ENCODE measurements at places on chromosomes 6 and 20.

DNA sequence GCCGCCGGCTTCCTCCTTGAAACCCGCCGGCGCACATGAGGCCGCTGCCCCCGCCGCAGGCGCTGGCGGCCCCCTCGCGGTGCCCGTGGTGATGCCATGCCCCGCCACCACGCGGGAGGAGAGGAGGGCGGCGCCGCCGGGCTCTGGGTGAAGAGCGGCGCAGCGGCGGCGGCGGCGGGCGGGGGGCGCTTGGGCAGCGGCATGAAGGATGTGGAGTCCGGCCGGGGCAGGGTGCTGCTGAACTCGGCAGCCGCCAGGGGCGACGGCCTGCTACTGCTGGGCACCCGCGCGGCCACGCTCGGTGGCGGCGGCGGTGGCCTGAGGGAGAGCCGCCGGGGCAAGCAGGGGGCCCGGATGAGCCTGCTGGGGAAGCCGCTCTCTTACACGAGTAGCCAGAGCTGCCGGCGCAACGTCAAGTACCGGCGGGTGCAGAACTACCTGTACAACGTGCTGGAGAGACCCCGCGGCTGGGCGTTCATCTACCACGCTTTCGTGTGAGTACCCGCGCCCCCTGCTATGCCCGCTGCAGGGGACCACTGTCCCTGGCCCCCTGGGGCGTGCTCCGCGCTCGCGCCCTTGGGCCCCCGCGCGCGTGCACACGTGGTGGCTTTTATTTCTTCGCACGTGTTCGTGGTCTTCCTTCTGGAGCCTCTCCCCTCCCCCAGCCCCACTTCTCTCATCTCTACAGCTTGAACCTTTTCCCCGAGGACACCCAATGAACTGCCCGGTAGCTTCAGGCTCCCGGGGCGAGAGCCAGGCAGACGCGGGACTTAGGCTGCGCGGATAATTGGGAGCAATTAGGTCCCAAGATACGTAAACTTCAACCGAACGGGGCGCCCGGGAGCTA lies 453 bp downstream of the KCNQ5 start:
- peak; percentile 78 for DNase-seq

GRCh38 chr6:6919173-6919572 lies 188.6 kb upstream of the RREB1 start:
- no peak for DNase-seq

GRCh38 chr6:32819729-32820128 lies 2.9 kb upstream of the HLA-DOB start:
- DNase-seq = peak; percentile 94

- no peak for DNase-seq
Measured at GRCh38 chr20:475463-476357, 13.4 kb upstream of the TBC1D20 start.

DNA sequence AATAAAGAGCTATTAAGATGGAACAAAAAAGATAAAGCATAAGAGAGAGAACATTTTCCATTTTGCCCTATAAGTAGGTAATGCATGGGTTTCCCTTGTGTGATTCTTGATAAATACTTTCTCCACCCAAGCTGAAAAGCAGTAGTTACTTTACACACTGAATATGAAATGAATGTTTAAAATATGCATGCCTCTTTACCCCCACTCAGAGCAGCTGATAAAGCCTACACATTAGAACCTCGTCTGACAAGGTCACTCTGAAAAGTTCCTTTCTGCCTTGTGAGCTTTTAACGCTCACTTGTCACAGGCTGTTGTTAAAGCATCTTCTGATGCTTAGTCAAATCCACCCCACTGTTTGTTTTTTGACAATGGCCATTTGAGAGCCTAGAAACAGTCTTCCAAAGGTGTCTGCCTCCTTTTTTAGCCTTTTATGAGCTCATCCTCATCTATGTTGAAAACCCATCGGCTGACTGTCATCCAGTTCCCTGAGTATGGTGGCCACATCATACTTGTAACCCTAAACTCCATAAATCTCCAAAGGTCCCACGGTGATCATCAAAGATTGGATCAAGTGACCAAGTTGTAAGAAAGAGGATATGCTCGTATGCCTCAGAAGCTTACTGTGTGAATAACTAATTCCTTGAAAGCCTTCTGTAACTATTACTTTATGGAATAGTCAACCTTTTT lies 102.8 kb downstream of the ATXN1 start:
- peak; percentile 22 for DNase-seq

DNA sequence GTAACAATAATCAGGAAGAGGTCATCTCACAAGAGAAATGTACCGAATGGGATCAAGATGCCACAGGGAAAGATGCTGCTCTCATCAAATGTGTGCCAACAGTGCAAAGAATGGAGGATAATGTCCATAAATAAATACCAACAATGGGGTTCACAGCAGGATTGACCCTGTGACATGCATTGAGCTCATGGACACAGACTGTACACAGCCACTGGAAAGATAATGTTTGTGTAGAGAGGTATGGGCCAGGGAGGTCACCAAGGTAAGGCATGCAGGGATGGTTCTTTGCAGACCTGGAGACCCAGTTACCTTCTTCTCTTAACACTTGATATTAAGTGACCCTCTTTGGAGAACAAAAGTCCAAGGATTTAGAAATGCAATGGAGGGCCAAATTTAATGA lies 1.5 kb downstream of the AGPAT1 start:
- no peak for DNase-seq

GRCh38 chr20:6704132-6704861 lies 63.2 kb upstream of the BMP2 start:
- peak; percentile 66 for DNase-seq

DNA sequence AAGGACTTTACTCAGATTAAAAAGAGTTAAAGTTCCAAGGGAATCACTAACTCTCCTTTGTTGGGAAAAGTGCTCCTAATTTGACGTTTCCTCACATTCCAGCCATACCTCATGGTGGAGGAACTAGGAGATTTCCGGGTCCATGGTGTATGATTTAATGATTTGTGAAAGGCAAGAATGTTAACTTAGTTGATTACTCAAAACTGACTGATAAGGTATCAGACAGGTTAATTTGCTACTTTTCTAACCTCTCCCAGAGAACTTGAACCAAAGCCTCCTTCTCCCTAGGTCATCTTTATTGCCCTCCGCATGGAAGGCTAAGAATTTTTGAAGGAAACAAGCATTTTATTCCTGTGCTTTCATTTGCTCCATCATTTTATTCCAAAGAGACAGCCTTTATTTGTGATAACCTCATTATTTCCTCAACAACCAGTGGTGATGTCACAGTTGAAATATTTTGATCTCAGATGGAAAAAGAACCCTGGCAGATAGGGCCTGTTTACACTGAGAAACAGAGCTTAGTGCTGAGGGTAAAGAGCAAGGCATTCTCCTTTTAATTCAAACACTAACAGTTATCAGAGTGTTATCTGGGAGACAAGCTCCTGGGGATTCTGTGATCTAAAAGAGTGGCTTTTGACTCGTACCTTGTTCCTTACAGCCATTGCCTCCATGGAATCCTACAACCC lies 57.4 kb upstream of the BMP2 start:
- no peak for DNase-seq

GRCh38 chr6:53358440-53359094 lies 9.8 kb upstream of the ELOVL5 start:
- no peak for DNase-seq

- no peak for DNase-seq
Measured at GRCh38 chr6:157552081-157552747, 171.2 kb downstream of the ZDHHC14 start.

DNA sequence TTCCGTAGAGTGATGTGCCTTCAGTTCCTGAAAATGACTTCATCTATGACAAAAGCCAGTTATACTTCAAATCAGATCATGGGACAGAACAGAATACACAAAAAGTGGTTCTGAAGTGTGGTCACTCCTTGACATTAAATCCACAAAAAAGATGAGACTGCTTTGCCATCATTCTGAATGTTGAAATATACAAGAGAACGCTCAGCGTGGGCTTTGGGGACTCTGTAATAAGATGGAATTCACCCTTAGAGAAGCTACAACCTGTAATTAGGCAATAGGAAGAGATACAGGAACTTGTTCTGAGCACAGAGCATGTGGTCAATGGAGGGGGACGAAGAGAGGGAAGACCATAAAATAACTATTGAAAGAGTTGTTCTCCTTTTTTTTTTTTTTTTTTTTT lies 184.3 kb downstream of the CARMIL1 start:
- DNase-seq = no peak

DNA sequence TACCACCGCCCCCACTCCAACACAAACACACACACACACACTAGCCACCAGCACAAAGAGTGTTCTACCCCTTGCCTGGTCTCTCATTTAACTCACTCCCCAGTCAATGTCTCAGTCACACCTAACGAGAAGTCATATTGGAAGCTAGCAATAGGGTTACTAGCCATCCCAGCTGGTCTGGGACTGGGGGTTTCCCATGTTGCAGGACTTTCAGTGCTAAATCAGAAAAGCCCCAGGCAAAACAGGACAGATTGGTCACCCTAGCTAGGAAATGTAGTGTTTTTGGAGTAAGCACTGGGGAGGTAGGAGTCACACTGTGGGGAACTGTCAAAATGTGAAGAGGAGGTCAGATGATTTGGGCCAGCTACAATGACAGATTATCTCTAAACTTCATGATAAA lies 158.1 kb downstream of the UNC5CL start:
- DNase-seq = no peak

GRCh38 chr6:45442716-45443115 lies 65.0 kb upstream of the SUPT3H start:
- no peak for DNase-seq

- peak; percentile 92 for DNase-seq
Measured at GRCh38 chr20:3592931-3593330, 70.3 kb downstream of the GFRA4 start.

DNA sequence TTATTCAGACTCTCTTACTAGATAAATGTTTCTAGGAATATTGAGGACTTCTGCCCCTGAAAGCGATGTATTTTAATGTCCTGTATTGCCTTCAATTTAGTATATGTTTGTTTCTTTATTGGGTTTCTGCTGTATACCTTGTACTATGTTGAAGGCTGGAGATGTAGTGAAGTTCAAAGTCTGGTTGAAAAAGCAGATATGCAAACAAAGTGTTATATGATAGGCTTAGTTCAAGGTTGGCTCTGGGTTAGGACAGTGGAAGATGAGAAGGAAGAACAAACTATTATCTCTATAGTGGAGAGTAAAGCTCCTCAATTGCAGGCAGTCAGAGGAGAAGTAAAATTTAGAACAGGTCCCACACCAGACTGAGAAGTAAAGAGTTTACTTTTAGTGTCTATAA lies 36.3 kb upstream of the ADGRG6 start:
- DNase-seq = no peak

GRCh38 chr6:13241364-13241763 lies 87.0 kb downstream of the TBC1D7 start:
- no peak for DNase-seq

- DNase-seq = no peak
Measured at GRCh38 chr20:53580376-53581111, 13.1 kb downstream of the ZNF217 start.

GRCh38 chr20:49965781-49966305 lies 16.9 kb upstream of the SNAI1 start:
- no peak for DNase-seq

- DNase-seq = peak; percentile 32
Measured at GRCh38 chr20:21505810-21506530, 7.9 kb downstream of the NKX2-2 start.

- DNase-seq = no peak
Measured at GRCh38 chr6:158910484-158911440, 89.2 kb downstream of the RSPH3 start.

- no peak for DNase-seq
Measured at GRCh38 chr6:16404456-16404855, 166.1 kb downstream of the GMPR start.

GRCh38 chr6:33869826-33870423 lies 66.1 kb upstream of the MLN start:
- DNase-seq = no peak

- no peak for DNase-seq
Measured at GRCh38 chr20:23277316-23277715, 73.3 kb upstream of the NXT1 start.

DNA sequence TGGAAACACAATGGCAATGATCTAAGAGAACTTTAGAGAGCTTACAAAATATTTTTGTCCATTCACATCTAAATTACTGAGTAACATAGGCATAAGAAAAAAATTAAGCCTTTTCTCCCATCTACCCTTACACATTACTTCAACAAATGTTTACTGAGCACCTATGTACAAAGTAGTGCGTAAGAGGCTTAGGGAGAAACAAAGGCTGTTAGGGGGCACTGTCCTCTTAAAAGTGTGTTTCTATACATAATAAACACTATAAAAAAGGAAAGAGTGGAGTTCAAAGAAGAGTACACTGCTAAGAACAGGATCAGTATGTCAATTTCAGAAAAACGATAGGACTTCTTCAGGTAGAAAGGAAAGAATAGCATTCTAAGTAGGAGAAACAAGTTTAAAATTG lies 12.2 kb downstream of the ILRUN start:
- DNase-seq = no peak

DNA sequence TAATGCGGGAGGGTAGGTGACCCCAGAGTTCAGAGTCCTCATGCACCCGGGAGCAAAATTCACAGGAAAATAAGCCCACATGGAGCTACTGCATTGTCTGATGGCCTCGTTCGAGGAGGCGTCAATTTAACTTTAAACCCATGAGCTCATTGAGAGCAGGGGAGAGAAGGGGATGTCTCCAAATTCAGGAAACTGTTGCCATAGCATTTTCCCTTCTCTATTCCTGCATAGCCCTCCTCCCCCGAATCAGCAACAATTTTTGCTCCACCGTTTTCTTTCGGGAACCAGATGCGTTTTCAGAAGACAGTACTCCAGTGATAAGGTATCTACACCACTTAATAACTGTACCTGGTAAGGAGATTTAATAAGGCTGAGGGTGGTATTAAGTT lies 324 bp upstream of the LAMP5 start:
- DNase-seq = no peak

DNA sequence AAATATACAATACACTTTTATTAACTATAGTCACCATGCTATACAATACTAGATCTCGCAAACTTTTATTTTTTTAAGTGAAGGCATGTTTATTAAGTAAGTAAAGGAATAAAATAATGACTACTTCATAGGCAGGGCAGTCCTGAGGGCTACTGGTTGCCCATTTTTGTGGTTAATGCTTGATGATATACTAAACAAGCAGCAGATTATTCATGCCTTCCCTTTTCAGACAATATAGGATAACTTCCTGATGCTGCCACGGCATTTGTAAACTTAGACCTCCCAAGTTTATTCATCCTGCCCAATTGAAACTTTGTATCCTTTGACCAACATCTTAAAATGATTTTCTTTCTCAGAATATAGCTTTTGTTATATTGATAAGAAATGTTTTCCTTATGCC lies 24.7 kb upstream of the HIVEP1 start:
- DNase-seq = no peak

DNA sequence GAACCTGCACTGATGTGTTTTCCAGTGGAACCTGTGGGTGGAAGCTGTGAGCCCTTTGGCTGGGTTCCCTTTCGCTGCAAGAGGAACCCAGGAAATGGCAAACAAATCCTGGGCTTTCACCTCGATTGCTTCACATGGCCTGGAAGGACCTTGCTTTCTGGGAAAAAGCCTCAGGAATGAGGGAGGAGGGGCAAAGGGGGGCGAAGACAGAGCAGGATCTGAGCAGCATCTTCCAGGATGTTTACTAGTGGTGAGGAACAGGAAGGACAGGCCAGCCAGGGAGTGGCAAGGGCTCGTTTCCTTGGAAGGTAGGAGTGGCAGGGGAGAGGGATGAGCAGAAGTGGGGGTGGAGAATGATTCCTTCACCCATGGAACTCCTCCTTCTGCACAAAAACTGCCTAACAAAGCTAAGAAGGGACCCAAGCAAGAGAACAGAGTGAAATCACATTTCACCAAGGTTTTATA lies 5.9 kb downstream of the SLC2A10 start:
- DNase-seq = no peak
